PC-3 (cell line): ENCODE measurements at places on chromosomes 1 and 21. TPM values are rescaled to one million over a fixed set of nuclear protein-coding genes. Genes with fewer than 3 reads are reported as not detected.

SLC35E2B gene
- total RNA-seq: 38.1 and 45.6 TPM in 2 replicates

DNA sequence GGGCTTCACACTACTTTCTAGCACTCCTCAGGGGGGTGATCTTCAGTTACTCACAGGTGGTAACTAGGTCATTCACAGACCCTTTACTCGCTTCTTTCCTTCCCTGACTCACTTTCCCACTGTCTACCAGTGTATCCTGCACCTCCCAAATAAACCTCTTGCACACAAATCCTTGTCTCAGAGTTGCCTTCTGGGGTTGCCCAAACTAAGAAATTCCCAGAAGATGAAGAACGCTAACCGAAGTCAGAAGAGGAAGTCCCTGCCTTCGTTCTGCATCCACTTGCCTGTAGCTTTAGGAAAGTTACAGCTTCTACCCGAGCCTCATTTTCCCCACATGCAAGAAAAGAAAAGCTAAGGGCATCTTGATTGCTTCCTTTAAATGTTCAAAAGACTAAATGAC lies 11.9 kb upstream of the PADI4 start:
- no peaks in the 10 kb centered on the region for H3K27me3 ChIP-seq
- no peak overlapping the region for H3K27ac ChIP-seq
- no peaks in the 10 kb centered on the region for H3K36me3 ChIP-seq
- H3K4me3 ChIP-seq: no peak overlapping the region
- no peak for DNase-seq
- H3K4me1 ChIP-seq: peaks cover 43% of the 10 kb centered on the region

DNA sequence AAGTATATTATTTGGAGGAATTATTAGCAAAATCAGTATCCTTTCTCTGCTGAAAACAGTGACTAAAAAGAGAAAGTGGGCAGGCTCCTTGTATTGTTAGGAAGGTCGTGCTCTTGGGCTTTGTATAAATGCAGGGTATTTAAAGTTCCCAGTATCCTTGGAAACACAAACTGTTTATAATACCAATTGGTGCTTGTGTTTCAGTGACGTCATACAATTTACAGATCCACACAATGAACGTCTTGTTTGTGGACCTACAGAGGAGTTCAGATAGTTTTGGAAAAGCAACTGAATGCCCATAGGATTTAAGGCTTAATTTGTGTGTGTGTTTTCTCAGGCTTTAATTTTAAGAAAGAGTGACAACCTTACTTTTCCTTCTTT lies 168.2 kb downstream of the RASAL2 start:
- peak overlapping the region; percentile 39; the same call in 1 of the 2 replicates for H3K27ac ChIP-seq
- peak; percentile 6 for DNase-seq
- H3K4me1 ChIP-seq: peaks cover 3% of the 10 kb centered on the region; the same call in 1 of the 2 replicates

DNA sequence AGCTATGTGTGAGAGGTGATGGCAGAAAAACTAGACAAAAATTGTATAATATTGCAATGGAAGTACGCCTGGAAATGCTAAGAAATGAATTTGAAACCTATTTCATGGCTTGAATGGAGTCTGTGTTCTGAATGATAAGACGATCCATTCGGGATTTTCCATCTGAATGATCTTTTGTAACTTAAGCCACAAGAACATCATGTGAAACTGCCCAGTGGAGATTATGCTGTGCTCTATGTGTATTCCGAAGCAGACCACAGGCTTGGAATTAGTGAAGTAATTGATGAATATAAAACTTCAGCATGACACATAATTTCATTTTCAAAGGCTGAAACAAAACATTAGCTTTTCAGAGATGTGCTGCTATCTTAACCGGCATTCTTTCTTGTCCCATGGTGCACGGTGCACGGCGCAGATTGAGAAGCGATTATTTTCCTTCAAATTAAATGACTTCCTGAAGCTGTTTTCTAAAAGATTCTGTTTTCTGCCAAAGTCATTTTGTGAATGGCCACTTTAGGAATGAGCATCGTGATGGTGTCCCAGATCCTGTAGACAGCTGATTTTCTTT lies 652.9 kb downstream of the PLA2G4A start:
- no peak for DNase-seq
- H3K4me3 ChIP-seq: no peak overlapping the region
- no peak overlapping the region for H3K27ac ChIP-seq
- no peaks in the 10 kb centered on the region for H3K36me3 ChIP-seq

DNA sequence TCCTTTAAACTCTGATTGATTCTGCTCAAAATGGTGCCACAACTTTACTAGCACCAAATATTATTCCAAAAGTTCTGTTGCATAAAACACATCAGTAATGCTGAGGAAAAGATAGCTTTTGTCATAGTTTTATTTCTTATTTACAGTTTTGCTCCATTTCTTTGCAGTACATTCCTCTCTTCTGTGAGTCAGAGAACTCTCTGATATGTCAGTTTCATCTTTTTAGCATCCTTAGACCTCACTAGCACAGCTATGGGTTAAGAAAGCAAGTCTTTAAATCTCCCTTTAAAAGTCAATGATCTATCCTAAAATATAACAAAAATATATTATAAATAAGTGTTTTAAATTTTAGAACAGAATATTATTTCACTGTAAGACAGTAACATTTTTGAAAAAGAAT lies 356.6 kb upstream of the SNX7 start:
- no peaks in the 10 kb centered on the region for H3K27me3 ChIP-seq
- no peaks in the 10 kb centered on the region for H3K36me3 ChIP-seq

GRCh38 chr21:35615325-35615724 lies 445.0 kb downstream of the SETD4 start:
- H3K4me1 ChIP-seq: peaks cover 22% of the 10 kb centered on the region
- H3K27me3 ChIP-seq: no peaks in the 10 kb centered on the region
- no peak for DNase-seq
- no peak overlapping the region for H3K4me3 ChIP-seq
- H3K36me3 ChIP-seq: no peaks in the 10 kb centered on the region
- H3K27ac ChIP-seq: no peak overlapping the region

- no peak overlapping the region for H3K27ac ChIP-seq
- H3K4me3 ChIP-seq: no peak overlapping the region
- no peaks in the 10 kb centered on the region for H3K36me3 ChIP-seq
- peaks cover 14% of the 10 kb centered on the region for H3K27me3 ChIP-seq
- no peak for DNase-seq
- H3K4me1 ChIP-seq: no peaks in the 10 kb centered on the region
Measured at GRCh38 chr1:30321996-30322858, 401.2 kb downstream of the MATN1 start.

DNA sequence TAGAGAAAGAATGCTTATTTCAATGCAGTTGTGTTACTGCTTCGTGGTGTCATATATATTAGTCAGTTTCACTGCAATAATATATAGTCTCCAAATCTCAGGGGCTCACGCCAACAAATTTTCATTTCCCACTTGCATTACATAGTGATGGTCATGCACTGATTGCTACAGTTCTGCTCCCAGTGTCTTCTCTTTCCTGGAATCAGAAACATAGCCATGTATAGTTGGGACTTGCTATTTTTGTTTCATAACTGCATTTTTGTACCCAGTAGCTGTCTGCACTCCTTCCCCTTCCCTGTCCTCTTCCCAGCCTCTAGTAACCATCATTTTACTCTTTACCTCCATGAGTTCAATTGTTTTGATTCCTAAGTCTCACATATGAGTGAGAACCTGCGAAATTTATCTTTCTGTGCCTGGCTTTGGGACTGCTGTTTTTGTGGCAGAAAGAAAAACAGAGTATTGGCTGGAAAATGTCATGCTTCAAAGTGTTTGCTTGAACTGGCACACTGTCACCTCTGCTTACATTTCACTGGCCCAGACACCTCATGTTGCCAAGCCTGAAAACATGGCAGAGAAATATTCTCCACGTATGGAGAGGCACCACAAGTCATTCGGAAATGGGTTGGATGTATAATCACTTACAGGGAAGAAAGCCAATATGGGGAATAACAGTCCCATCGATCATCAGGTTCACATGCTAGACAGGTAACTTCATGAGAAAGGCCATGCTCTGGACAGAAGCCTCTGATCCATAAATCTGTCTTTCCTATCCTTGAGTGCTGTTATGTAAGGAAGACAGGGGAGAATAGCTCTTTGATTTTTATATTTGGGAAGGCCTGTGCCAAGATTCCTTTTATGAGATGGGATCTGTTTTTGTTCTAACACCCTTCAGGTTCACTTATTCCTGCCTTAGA lies 60.4 kb upstream of the BACH1 start:
- H3K27ac ChIP-seq: no peak overlapping the region
- no peaks in the 10 kb centered on the region for H3K36me3 ChIP-seq
- no peaks in the 10 kb centered on the region for H3K27me3 ChIP-seq
- H3K4me1 ChIP-seq: no peaks in the 10 kb centered on the region

GRCh38 chr1:63849149-63849548 lies 75.3 kb downstream of the ROR1 start:
- no peak overlapping the region for H3K27ac ChIP-seq
- no peaks in the 10 kb centered on the region for H3K36me3 ChIP-seq
- H3K4me3 ChIP-seq: no peak overlapping the region
- no peaks in the 10 kb centered on the region for H3K27me3 ChIP-seq

DNA sequence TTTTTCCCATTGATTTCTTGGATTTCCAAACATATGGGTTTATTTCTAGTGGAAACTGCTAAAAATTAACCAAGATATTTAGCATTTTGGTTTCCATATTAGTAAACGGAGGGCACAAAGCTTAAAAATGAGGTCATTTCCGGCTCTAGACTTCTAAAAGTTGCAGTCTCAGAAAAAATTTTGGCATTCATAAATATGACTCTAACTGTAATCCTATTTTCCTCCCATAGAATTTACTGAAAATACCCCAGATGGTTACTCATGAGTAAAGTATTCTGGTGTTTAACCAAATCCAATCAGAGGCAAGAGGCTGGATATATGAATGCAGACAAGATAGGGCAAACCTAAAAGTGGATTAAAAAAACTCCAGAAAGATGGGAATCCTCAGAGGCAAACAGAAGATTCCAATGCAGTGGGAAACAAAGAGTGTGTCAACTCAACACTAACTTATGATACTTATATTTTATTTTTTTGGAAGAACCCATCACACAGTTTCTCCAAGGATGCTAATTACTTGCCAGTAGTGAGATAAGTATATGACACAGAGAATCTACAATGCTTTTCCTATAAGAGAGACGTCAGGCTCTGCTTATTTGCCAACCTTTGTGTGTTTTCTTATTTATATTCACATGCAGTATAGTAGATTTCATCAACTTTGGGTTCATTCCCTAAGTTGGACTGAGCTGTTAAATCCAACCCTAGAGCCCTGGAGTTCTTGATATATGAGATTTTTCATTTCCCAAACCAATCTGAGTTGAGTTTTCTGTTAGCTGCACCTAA lies 90.1 kb upstream of the BCL10 start:
- no peaks in the 10 kb centered on the region for H3K27me3 ChIP-seq
- H3K4me3 ChIP-seq: no peak overlapping the region

CD1D gene
- not detected in 2 replicates for total RNA-seq

ETV3L gene
- not detected in 2 replicates for total RNA-seq

DNA sequence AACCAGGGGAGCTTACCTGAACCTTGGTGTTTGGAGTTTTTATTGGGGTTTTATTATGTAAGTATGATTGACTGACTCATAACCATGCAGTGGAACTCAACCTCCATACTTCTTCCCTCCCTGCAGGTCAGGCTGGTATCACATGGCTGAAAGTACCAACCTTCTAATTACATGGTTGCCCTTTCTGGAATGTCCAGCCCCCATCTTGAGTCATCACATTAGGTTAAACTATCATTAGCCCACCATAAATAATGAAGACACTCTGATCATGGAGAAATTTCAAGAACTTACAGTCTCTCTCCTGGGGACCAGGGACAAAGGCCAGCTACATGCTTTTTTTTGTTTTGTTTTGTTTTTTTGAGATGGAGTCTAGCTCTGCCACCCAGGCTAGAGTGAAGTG lies 19.2 kb upstream of the DPH5 start:
- H3K27me3 ChIP-seq: no peaks in the 10 kb centered on the region
- H3K4me1 ChIP-seq: peaks cover 5% of the 10 kb centered on the region
- no peak for DNase-seq
- peaks cover 16% of the 10 kb centered on the region for H3K36me3 ChIP-seq
- H3K27ac ChIP-seq: no peak overlapping the region
- H3K4me3 ChIP-seq: no peak overlapping the region

- H3K27ac ChIP-seq: no peak overlapping the region
- H3K36me3 ChIP-seq: no peaks in the 10 kb centered on the region
- no peak overlapping the region for H3K4me3 ChIP-seq
- no peaks in the 10 kb centered on the region for H3K27me3 ChIP-seq
- DNase-seq: no peak
Measured at GRCh38 chr1:197472141-197472540, 204.1 kb downstream of the CRB1 start.

DNA sequence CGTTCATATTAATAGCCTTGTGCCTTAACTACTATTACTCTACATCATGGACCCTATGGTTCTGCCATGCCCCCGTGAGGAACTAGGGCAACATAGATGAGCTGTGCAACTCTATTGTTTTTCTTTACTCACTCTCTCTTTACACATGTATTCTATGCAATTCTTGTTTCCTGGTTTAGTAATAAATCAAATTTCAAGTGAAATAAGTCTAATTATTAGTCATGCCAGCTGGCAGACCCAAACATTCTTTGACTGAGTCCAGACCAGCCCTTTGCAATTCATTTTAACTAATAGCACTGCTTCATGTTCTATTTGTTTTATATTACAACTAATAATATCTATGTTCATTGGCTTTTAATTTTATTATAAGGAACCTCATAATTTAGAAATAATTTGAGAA lies 789.3 kb upstream of the ADAMTS5 start:
- no peaks in the 10 kb centered on the region for H3K36me3 ChIP-seq
- no peak overlapping the region for H3K27ac ChIP-seq
- H3K4me3 ChIP-seq: no peak overlapping the region
- H3K4me1 ChIP-seq: no peaks in the 10 kb centered on the region
- H3K27me3 ChIP-seq: no peaks in the 10 kb centered on the region

DNA sequence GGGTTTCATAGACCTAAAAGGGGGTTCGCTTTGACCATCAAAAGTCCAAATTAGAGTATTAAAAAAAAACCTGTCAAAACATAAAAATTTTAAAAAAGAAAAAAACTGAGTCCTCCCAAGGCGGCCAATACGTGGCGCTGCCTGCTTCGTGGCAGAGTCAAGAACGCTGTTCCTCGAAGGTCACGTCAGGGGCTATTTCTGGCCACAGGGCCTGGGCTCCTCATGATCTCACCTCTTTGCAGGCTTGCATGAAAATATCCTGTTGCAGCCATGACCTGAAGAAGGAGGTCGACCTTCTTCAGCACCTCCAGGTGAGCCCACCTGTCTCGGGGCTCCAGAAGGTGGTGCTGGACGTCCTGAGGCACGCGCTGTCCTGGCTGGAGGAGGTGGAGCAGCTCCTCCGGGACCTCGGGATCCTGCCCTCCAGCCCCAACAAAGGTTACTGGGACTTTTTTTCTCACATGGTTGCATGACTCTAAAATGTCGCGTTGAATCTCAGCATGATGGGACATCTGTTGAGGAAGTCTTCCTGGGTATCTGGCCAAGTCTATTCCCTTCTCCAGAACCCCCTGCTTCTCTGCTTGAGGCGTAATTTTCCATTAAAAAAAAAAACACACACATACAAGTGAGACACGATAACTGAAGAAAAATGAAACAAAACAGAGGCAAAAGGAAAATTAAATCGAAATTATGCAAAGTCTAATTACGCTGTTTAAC lies 80.4 kb upstream of the EFHD2 start:
- H3K27me3 ChIP-seq: no peaks in the 10 kb centered on the region
- H3K27ac ChIP-seq: no peak overlapping the region
- no peak overlapping the region for H3K4me3 ChIP-seq
- H3K4me1 ChIP-seq: no peaks in the 10 kb centered on the region
- H3K36me3 ChIP-seq: no peaks in the 10 kb centered on the region
